ENCODE measurements at places on chromosomes 1 and 21.

DNA sequence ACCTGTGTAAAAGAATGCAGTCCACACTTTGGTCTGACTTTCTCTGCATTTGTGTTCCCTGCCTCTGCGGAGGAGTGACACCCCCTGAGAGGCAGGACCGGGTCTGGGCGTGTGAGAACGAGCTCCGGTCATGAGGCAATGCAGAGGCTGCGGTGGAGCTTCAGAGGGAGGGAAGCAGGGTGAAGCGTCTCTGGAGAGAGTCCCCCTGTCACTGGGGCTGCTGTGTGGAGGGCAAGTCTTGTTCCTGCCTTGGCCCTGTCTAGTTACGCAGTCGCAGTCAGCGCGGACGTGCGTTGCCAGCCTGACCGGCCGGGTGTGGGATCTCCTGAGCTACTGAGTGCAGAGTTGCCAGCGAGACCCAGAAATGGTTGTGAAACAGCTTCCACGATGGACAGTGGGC, 48.5 kb downstream of the BACE2 start:
- DNase-seq = no peak

DNA sequence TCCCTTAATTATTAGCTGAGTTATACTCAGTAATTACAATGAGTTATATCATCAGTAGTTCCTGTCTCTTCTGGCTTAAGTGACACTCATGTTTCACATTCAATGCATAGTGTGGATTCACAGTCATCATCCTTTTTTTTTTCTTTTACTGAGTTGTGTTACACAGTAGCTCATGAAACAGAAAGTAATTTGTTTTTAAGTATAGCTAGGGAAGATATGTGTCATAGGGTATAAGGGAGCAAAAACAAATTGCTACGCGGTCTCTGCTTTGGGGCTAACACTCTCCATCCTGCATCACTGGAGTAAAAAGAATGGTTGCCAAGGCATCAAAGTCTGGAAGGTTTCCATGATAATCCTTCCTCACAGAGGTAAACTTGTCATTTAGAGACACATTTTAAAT, 971.7 kb upstream of the NCAM2 start:
- DNase-seq = no peak

- no peak for DNase-seq
Observed at GRCh38 chr1:85850238-85850637, 142.0 kb upstream of the ZNHIT6 start.

DNA sequence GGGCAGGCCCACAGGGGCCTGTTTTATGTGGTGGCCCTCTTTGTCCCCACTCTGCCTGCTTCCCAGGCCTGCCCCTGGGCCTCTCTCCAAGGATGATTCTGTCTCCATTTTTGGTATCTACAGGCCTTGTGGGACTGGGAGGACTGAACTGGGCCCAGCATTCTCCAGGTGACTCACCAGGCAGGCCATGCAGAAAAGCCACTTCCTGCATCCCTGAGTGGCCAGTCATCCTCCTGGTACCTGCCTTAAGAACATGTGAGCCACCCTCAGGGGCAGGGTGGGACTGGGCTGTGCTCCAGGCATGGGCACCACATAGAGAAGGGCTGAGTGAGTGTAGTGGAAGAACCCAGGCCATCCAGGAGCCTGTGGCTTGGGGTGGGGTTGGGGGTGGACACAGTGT, 20.0 kb upstream of the BCAR3 start:
- no peak for DNase-seq

GRCh38 chr1:172513479-172513878, 19.5 kb upstream of the SUCO start:
- DNase-seq = no peak

DNA sequence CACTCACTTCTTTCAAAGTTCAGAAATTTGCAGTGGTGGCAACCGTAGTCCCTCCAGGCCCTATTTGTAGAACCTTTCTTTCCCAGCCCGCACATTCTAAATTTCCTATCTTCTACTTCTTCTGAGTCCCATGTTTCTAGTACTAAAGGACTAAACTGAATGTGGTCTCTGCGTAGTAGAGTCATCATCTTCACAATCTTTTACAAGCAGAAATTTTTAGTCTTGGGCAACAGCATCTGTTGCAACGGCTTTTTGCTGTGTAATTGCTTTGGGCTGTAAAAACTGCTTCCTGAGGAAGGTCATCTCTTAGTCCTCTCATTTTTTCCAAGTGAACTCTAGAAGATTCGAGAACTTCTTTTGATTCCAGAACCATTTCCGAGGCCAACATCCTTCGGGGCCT, 23.9 kb downstream of the VAV3 start:
- no peak for DNase-seq

- DNase-seq = no peak
Observed at GRCh38 chr1:82578086-82578726, 777.5 kb downstream of the ADGRL2 start.

- no peak for DNase-seq
Observed at GRCh38 chr1:234768171-234768568, 158.2 kb upstream of the IRF2BP2 start.
